ENCODE measurements at places on chromosomes 3 and 15. TPM values are rescaled to one million over a fixed set of nuclear protein-coding genes. Genes with fewer than 3 reads are reported as not detected.

The CATSPER2 gene
- total RNA-seq = 15.7 TPM

DNA sequence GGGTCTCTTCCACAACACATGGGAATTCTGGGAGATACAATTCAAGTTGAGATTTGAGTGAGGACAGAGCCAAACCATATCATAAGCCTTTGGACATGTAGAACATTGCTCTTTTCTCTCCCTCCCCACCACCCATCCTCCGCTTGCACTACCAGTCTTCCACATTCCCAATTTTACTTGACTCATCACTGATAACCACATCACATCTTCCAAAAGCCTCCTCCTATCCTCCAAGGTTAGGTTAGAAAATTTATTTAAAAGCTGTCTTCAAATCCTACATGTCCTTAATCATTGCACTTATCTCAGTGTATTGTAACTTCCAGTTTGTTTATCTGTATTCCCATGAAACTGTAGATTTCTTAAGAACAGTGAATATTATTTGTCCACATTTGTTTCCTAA lies 10.4 kb downstream of the ZBED2 start:
- H3K27ac ChIP-seq = no peak overlapping the region
- no peak for DNase-seq
- H3K27me3 ChIP-seq = no peaks in the 10 kb centered on the region
- no peaks in the 10 kb centered on the region for H3K36me3 ChIP-seq

The NR2E3 gene
- total RNA-seq = 0.55 TPM

The SELENOT gene
- total RNA-seq = 121 TPM

- H3K27ac ChIP-seq = no peak overlapping the region
- no peaks in the 10 kb centered on the region for H3K27me3 ChIP-seq
- H3K4me3 ChIP-seq = no peak overlapping the region
- no peaks in the 10 kb centered on the region for H3K36me3 ChIP-seq
- no peak for DNase-seq
- no peaks in the 10 kb centered on the region for H3K4me1 ChIP-seq
Measured at GRCh38 chr15:41692049-41692448, 31.8 kb downstream of the MGA start.

Data from transverse colon (tissue), 4 donors.